Central memory CD8-positive, alpha-beta T cell (primary cell): ENCODE measurements at places on chromosomes 12 and 14.

DNA sequence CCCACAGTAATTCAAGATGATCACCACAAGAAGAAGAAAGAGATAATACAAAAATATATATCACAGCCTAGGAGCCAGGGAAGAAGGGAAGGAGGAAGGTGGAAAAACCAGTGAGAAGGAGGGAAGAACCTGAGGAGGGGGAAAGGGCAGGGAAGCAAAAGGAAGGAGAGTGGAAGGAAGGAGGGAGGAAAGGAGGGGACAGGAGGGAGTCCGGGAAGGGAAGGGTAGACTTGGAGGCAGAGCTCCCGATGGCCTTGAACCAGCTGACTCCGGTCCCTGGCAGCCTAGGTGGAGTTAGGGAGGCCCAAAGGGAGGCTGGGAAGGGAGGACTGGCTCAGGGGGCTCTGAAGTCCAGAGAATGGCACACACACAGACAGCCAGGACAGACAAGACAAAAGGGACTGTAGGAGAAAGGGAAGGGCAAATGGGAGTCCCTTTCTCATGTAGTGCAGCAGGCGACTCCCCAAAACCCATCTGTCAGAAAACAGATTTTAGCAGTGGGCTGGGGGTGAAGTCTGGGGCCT, 4.7 kb upstream of the ZNF384 start:
- no peak overlapping the region for H3K4me3 ChIP-seq
- peaks cover 11% of the 10 kb centered on the region for H3K36me3 ChIP-seq
- peaks cover 10% of the 10 kb centered on the region for H3K27me3 ChIP-seq
- DNase-seq = no peak
- no peak overlapping the region for H3K27ac ChIP-seq

GRCh38 chr12:127590868-127591267, 676.1 kb upstream of the TMEM132C start:
- no peaks in the 10 kb centered on the region for H3K4me1 ChIP-seq
- no peak overlapping the region for H3K27ac ChIP-seq
- DNase-seq = no peak
- no peaks in the 10 kb centered on the region for H3K27me3 ChIP-seq

DNA sequence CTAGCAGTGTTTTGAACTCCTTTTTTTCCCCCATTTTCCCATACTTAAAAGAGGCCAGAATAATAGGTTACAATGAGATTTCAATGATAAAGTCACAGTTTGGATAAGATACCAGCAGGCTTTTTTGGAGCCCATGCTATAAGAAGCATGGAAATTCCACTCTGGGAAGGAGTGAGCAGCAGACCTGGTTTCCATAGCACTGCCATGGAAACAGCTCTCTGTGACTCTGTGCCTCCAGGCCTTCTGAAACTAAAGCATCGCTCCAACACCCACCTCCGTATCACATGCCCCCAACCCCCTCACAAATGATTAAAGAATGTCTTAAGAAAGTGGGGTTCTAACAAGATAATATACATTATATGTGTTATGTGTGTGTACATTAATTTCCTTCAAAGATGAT, 165.0 kb downstream of the GRIN2B start:
- DNase-seq = no peak
- H3K4me3 ChIP-seq = no peak overlapping the region
- no peak overlapping the region for H3K27ac ChIP-seq
- H3K36me3 ChIP-seq = no peaks in the 10 kb centered on the region
- peaks cover 25% of the 10 kb centered on the region for H3K27me3 ChIP-seq

- peaks cover 6% of the 10 kb centered on the region for H3K4me1 ChIP-seq
- H3K27ac ChIP-seq = no peak overlapping the region
- peaks cover 10% of the 10 kb centered on the region for H3K36me3 ChIP-seq
- H3K4me3 ChIP-seq = no peak overlapping the region
- DNase-seq = no peak
- no peaks in the 10 kb centered on the region for H3K27me3 ChIP-seq
These were observed 273.9 kb upstream of the RGS6 start for GRCh38 chr14:71658261-71658860.

GRCh38 chr12:116441292-116441691, 117.9 kb upstream of the MAP1LC3B2 start:
- DNase-seq = no peak
- peaks cover 18% of the 10 kb centered on the region for H3K27me3 ChIP-seq
- no peak overlapping the region for H3K4me3 ChIP-seq
- H3K4me1 ChIP-seq = no peaks in the 10 kb centered on the region
- H3K36me3 ChIP-seq = peaks cover 2% of the 10 kb centered on the region
- no peak overlapping the region for H3K27ac ChIP-seq

DNA sequence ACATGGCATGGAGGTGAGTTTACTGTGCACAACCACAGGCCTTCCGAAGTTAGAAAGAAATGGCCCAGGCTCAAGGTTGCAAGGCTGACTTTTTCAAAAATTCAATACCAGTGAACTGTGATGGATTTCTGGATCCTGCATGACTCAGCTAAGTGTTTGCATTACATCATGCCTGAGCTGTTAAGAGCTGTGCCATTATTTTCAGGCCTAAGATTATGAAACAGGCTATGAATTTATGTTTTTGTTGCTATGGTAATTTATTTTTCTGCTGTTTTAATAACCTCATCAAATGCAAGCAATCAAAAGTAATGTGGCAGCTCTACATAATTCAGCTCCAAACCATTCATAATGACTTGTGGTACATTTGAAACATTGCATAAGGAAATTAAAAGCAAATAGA, 457.7 kb upstream of the TMEM132C start:
- DNase-seq = no peak
- H3K4me3 ChIP-seq = no peak overlapping the region
- H3K4me1 ChIP-seq = no peaks in the 10 kb centered on the region
- peaks cover 2% of the 10 kb centered on the region for H3K36me3 ChIP-seq
- H3K27me3 ChIP-seq = no peaks in the 10 kb centered on the region

DNA sequence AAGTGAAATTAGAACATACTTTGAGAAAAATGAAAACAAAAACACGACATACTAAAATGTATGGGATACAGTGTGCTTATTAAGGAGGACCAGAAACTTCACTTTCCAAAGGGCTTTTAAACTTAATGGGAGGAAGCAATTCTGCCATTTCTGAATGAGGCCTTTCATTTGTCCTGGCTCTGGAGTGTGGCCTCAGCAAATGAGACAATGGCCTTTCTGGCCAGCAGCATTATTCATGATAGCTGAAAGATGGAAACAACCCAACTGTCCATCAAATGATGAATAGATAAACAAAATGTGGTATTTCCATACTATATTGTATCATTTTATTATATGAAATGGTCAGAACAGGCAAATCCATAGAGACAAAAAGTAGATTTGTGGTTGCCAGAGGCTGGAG, 338.6 kb downstream of the CEP128 start:
- H3K27me3 ChIP-seq = no peaks in the 10 kb centered on the region
- no peak overlapping the region for H3K27ac ChIP-seq
- H3K4me3 ChIP-seq = no peak overlapping the region

DNA sequence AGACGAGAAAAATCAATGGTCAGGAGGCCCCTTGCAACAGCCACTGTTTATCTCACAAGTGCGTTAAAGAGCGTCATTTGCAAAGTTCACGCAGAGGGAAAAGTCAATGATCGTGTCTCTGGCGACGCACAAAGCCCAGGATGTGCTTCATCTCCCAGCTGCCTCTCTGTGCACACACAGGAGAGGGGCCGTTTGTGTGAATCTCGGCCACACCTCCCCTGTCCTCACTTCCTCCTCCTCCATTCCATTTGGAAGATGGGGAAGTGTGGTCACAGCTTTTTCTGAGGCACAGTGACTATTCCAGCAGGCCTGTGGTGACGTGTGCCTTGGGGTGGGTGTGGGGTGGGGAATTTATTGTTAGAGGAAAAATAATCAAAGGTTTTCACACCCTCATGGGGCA, 90.4 kb downstream of the RBM19 start:
- H3K4me3 ChIP-seq = no peak overlapping the region
- DNase-seq = no peak
- no peaks in the 10 kb centered on the region for H3K4me1 ChIP-seq
- H3K27me3 ChIP-seq = no peaks in the 10 kb centered on the region
